ENCODE measurements at places on chromosomes 6 and 20.

DNA sequence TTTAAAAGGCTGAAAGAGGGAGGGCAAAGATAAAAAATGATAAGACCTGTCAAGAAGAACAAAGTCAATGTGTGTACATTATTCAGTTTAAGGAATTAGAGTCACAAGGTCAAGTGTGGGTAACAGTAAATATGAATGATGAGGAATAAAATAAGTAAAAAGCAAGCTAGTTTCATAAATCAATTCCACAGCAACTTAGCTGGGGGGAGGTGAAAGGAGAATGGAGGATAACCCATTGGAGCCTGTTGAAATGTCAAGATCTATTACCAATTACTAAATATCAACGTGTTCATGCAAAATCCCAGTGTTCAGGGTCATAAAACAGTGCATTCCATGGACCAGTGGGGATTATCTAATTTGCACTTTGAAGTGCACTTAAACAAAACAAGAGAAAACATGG lies 242.9 kb downstream of the TBX18 start:
- no peak for DNase-seq

DNA sequence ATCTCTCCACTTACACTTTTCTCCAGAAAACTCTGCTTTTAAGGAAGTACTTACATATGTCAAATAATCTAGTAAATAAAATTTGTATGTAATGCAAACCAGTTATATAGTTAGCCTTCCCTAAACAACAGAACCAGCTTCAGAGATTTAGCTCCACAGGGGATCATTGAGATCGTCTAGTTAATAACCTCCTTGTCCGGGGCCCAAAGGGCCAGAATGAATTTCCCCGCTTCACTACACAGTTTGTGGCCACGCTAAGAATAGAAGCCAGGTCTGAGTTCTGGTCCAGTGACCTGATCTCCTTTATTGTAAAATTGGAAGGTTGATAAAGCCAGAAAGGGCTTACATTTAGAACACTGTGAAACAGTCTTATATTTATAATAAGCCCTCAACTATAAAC lies 245.2 kb downstream of the TPBG start:
- DNase-seq: no peak

DNA sequence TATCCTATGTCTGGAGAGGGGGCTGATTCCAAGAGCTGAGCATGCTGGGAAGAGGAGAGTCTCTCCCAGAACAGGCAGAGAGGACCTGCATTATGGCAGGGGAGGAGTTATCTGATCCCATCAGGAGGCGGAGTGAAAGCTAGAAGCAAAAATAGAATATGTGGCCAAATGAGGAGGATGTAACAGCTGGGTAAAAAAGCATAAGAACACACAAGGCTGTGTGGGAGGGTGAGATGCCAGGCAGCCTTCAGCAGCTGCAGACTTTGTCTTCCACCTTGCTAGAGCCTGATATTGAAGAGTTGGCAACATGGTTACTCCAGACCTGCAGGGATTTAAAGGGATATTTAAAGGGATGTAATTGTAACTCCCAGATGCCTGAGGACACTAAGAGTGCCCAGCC lies 167.1 kb downstream of the PTPRT start:
- DNase-seq: no peak

DNA sequence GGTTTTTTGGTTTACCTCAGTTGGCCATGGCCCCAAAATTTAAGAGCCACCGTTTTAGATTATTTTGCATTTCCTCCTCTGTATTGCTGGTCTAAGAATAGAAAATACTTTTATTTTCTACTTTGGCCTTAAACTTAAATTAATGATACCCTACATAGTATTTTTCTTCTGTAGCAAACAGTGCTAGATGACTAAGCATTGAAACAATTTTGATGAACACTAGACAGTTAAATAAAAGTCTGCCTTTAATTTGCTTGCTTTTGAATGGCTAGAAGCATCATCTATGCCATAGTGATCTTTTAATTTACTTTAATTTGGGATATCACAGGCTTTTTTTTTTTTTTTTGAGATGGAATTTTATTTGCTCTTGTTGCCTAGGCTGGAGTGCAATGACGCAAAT lies 106.4 kb downstream of the CD109 start:
- DNase-seq: no peak

- DNase-seq: no peak
Observed at GRCh38 chr6:163837691-163838431, 423.3 kb downstream of the QKI start.

DNA sequence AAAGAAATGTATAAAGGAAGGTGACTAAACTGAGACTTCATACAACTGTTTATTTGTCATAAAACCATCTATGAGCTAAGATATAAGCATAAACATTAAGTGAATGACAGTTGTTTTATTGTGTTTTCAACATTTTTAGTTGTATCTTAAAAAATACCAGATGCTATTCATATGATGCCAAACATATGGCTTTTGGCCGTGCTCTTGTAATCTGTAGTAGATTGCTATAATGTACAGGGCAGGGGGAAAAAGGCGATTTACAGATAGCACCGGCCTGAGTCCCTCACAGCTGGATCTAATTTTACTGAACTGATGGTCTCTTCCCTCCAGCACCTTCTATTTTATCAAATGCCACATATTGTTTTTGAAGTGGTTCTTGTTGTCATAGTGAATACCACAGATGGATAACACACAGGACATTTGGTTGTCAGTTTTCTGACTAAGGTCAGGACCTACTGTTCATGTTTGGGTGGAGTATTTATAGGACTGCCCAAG lies 48.2 kb downstream of the CENPW start:
- no peak for DNase-seq

DNA sequence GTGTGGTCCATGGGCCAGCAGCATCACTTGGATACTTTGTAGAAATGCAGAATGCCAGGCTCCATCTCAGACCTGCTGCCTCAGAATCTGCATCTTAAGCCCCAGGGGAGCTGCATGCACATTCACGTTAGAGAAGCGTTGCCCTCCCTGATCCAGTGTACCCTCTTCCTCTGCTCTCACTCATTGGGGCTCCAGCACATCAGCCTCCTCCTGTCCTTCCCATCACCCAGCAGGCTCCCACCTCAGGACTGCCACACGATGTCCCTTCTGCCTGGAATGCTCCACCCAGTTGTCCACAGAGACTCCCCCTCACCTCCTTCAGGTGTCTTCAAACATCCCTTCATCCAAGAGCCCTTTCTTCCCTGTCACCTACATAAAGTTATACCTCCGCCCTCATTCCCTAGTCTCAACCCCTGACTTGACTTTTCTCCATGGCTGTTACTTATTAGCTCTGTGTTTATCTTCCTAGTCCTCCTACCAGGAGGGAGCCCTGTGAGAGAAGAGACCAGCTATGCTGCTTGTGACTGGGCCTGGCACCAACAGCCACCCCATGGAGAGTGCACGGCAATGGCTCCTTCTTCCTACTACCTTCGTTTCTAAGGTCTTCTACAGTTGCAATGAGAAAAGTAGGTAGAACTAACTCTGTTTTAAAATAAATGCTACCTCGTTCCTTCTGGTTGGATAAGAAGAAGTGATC lies 3.3 kb upstream of the ACSS1 start:
- no peak for DNase-seq

- no peak for DNase-seq
Observed at GRCh38 chr6:53581173-53581773, 36.4 kb upstream of the GCLC start.

- no peak for DNase-seq
Observed at GRCh38 chr20:59270380-59270779, 30.0 kb upstream of the EDN3 start.

GRCh38 chr6:27865850-27866356 lies 46.3 kb downstream of the OR2B2 start:
- DNase-seq: peak; percentile 44

- no peak for DNase-seq
Observed at GRCh38 chr6:99066044-99066443, 118.3 kb upstream of the FBXL4 start.

Data from stimulated activated CD8-positive, alpha-beta memory T cell treated with anti-CD3 and anti-CD28 coated beads, Interleukin-15, amount 100 ng/mL, for 48 hours (primary cell).